Activated B cell treated with CpG ODN at 0.5 μM for 24 hours (primary cell): ENCODE measurements at places on chromosomes 1 and 21.
A peak's percentile ranks its signal among the peaks of the same experiment; 100 is the strongest.

DNA sequence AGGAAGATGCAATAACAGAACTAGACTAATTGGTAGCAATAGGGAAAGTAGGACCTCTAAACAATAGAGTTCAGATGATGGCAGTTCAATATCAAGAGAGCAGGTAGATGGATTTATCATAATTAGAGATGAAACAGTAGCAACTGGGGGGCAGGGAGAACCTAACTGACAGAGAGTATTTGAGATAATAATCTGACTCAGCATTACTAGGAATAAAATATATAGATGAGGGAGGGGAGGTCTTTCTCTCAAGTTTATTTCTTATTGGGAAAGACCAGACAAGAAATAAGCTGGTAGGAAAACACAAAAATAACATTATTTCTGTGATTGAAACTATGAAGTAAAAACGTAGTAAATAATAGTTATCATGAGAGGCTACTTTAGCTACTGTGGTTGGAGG is 1656.7 kb upstream of the B3GALT2 start:
- DNase-seq, result no peak
- no peak overlapping the region for H3K27ac ChIP-seq

DNA sequence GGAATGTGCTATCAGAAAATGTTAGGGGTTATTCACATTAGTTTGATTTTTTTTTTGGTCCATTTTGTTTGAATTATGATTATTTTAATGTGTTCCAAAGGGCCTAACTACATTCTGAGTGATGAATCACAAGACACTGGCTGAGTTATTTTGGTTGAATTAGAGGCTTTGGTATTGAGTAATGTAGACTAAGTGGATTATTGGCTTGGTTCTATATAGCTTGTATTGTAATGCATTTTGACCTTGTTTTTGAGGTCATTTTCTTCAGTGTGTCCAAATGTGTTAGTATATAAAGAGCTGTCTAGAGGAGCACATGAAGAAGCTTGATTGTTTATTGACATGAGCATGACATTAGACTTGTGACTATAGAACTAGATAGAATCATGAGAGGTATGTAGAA is 3.4 kb downstream of the ZNF326 start:
- H3K36me3 ChIP-seq, result peaks cover 25% of the 10 kb centered on the region
- peaks cover 42% of the 10 kb centered on the region for H3K4me1 ChIP-seq
- H3K27ac ChIP-seq, result no peak overlapping the region

GRCh38 chr1:240193679-240194078 is 102.0 kb downstream of the FMN2 start:
- DNase-seq, result no peak
- peaks cover 2% of the 10 kb centered on the region for H3K27me3 ChIP-seq
- H3K36me3 ChIP-seq, result no peaks in the 10 kb centered on the region
- no peak overlapping the region for H3K4me3 ChIP-seq

- H3K4me3 ChIP-seq, result no peak overlapping the region
- no peak overlapping the region for H3K27ac ChIP-seq
- no peaks in the 10 kb centered on the region for H3K4me1 ChIP-seq
- no peaks in the 10 kb centered on the region for H3K36me3 ChIP-seq
Measured at GRCh38 chr1:221522529-221522940, 219.4 kb downstream of the DUSP10 start.

DNA sequence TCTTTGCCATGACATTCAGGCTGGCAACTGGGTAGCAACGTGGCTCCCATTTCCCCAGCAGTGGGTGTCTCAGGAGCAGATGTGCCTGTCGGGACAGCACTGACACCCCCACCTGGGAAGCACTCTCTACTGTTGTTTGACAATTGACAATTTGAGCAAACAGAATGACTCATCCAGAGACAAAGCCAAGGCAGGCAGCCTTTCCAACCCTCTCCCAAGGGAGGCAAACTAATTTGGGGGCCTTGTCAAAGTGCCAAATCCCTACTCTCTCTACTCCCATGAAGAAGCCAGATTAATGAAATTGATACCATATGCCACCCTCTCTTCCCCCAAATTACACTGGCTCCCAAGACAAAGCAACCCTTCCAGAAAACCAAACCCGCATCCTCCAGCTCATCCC is 65.6 kb downstream of the GRIK3 start:
- H3K4me1 ChIP-seq, result no peaks in the 10 kb centered on the region
- no peak overlapping the region for H3K4me3 ChIP-seq
- no peak for DNase-seq

DNA sequence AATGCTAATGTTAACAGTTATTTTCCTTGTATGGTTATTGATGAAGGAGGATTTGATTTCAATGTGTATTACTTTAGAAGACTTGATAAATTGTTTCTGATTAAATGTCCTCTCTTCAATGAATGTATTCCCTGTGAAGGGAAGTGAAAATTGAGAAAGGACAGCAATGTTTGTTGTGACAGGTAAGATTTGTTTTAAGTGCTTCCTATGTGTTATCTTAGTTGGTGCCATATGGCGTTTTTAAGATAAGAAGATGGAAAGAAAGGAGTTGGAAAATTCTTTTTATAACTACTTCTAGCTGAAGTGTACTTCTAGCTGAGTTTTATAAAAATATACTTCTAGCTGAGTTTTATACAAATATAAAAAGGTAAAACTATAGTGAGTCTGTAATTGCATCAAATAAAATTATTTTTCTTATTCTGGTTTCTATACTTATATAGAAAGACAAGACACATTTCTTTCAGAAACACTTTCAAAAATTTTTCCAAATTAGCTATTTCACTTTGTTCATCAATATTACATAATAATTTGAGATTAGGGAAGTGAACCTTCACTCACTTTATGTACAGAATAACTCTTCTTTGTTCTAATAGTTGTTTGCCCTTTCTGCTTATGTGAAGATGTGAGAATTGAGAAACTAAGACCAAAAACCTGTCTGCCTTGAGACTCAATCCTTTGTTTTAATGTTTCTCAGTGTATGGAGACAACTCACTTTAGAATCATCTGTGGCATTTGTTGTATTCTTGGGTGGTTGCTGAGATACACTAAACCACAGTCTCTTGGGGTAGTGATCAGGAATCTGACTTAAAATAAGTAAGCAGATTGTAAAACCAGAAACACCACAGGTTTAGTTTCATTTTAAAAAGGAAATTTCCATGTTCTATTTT is 382.9 kb upstream of the B3GALT2 start:
- no peaks in the 10 kb centered on the region for H3K27me3 ChIP-seq
- no peak overlapping the region for H3K27ac ChIP-seq
- no peak for DNase-seq

GRCh38 chr1:62436466-62437272 is at the start of gene USP1:
USP1 (plus strand) TSS chr1:62437049; CDS start chr1:62439868, 2,819 bp downstream.
- H3K36me3 ChIP-seq, result peaks cover 25% of the 10 kb centered on the region
- peak; percentile 86 for DNase-seq
- H3K27me3 ChIP-seq, result no peaks in the 10 kb centered on the region
- peaks cover 57% of the 10 kb centered on the region for H3K4me1 ChIP-seq

GRCh38 chr21:33018707-33019465 is 6.8 kb upstream of the OLIG2 start:
- DNase-seq, result no peak
- H3K27me3 ChIP-seq, result peaks cover 73% of the 10 kb centered on the region
- peaks cover 14% of the 10 kb centered on the region for H3K4me1 ChIP-seq
- no peak overlapping the region for H3K4me3 ChIP-seq

- H3K27ac ChIP-seq, result no peak overlapping the region
- no peak for DNase-seq
- no peaks in the 10 kb centered on the region for H3K36me3 ChIP-seq
- H3K4me3 ChIP-seq, result no peak overlapping the region
Measured at GRCh38 chr1:232327269-232327668, 302.7 kb downstream of the SIPA1L2 start.

DNA sequence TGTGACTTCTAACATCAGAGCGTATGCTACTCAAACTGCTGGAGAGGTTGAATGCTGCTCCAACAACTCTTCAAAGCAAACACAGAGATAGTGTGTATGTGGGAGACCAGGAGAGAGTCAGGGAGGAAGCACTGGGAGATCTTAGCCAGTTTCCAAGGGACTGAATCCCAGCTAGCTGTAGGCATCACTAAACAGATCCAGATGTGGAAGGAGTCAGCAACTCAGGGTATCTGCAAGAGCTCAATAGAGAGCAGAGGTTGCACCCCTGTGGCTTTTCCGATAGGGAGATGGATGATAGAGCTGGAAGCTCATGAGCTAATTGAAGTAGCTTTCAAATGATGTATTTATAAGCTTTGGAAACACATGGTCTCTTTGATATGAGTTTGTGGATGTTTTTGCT is 168.9 kb upstream of the HOOK1 start:
- no peak for DNase-seq
- no peaks in the 10 kb centered on the region for H3K27me3 ChIP-seq
- no peaks in the 10 kb centered on the region for H3K4me1 ChIP-seq
- peaks cover under 1% of the 10 kb centered on the region for H3K36me3 ChIP-seq
- no peak overlapping the region for H3K4me3 ChIP-seq

DNA sequence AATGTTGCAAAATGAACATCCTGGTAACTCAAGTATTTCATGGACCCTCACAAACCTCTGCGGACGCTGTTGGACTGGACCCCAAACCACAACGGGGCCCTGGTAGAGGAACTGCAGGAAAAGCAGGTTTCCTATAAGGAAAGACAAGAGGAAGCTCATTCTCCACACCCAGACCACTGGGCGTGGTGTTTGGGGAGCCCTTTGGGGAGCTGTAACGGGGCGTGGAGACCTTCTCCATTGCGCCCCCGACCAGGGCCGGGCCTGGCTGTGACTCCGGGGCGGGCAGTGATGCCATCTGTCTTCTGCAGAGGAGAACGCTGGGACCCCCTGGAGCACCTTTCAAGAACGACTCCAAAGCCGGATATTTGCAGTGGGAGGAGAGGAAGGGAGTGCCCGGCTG is 30.0 kb upstream of the AGPAT3 start:
- H3K4me3 ChIP-seq, result no peak overlapping the region
- H3K27me3 ChIP-seq, result peaks cover 40% of the 10 kb centered on the region
- DNase-seq, result no peak
- no peaks in the 10 kb centered on the region for H3K4me1 ChIP-seq
- H3K36me3 ChIP-seq, result no peaks in the 10 kb centered on the region
- no peak overlapping the region for H3K27ac ChIP-seq

DNA sequence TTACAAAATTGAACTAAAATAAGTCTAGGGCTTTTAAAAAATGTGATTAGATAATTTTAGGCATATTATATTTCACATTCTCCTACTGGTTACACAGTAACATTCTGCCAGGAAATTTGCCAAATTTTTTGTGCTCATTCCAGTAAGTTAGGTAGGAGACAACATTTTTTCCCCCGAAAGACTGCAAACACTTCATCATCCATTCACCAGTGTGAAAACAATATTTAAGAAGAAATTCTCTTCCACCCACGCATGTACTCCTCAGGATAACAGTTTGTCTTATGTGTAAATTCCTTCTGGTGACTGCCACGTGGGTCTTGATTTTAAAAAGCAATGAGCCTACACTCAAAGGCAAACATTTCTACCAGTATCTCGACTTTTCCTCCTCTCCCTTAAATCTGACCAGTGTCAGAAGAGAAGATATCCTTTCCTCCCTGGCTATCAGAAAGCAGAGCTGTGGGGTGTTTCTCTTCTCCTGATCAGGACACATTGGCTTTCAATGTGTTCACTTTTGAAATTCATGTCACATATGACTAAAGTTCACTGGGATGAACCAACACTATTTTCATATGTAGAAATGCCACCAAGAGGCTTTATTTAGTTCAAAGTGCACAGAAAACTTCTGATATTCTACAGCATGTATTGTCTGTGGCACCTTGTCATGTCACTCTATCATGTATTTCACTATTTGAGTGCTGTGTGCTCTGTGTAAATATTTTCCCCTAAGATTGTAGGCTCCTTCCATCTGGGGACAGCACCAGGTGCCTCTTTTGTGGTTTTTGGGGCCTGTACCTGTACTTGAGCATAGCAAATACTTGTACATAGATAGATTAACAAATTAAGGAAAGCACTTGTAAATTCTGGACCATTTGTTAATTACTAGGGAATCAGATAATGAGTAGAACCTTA is 38.6 kb downstream of the LHX9 start:
- H3K4me1 ChIP-seq, result no peaks in the 10 kb centered on the region
- DNase-seq, result no peak
- H3K27ac ChIP-seq, result no peak overlapping the region
- H3K36me3 ChIP-seq, result no peaks in the 10 kb centered on the region
- H3K4me3 ChIP-seq, result no peak overlapping the region

GRCh38 chr1:163202833-163203451 is at the start of gene RGS5:
RGS5 (minus strand) TSS chr1:163202916; CDS start chr1:163202835, 81 bp downstream.
- no peaks in the 10 kb centered on the region for H3K4me1 ChIP-seq
- no peak within 1 kb of the TSS for H3K4me3 ChIP-seq
- no peaks in the 10 kb centered on the region for H3K27me3 ChIP-seq
- no peak within 1 kb of the TSS for H3K27ac ChIP-seq

- no peaks in the 10 kb centered on the region for H3K36me3 ChIP-seq
- DNase-seq, result no peak
- H3K27ac ChIP-seq, result no peak overlapping the region
Measured at GRCh38 chr1:238608144-238608543, 717.4 kb upstream of the ZP4 start.

- H3K36me3 ChIP-seq, result no peaks in the 10 kb centered on the region
- no peak for DNase-seq
- no peak overlapping the region for H3K4me3 ChIP-seq
- H3K27me3 ChIP-seq, result no peaks in the 10 kb centered on the region
- H3K27ac ChIP-seq, result no peak overlapping the region
Measured at GRCh38 chr1:213568929-213569815, 418.6 kb upstream of the PROX1 start.

DNA sequence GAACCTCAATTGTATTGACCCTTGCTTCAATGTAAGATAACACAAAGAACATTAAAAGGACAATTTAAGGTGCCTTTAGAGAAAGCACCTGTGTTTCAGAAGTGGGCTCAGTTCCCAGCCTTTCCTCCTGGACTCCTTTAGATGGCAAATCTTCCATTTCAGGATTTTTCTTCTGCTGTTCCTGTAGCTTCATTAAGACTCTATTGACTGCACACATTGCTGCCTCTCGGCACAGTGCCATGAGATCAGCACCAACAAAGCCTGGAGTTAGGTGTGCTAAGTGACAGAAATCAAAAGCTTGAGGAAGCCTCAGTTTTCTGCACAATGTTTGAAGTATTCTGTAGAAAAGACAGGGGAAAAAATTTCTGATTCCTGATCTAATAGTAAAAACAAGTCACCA is 40.6 kb downstream of the NVL start:
- H3K27me3 ChIP-seq, result no peaks in the 10 kb centered on the region
- H3K27ac ChIP-seq, result no peak overlapping the region
- no peak overlapping the region for H3K4me3 ChIP-seq
- no peak for DNase-seq

DNA sequence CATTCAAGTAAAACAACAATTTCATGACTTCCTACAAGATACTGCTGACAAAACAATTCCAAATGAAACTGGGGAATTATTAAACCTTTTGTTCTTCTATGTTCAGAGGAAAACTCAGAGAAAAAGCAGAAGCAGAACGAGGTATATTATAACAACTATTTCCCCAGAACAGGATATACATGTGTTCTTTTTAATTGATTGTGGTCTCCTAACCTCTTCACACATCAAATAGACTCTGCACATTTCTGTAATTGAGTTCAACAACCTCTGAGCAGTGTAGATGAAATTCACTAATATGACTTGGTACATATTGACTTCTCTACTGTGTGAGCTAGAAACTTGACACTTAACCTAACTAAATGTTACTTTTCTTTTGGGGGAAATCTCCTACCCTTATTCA is 584.2 kb downstream of the NEGR1 start:
- no peak overlapping the region for H3K4me3 ChIP-seq
- no peaks in the 10 kb centered on the region for H3K36me3 ChIP-seq
- DNase-seq, result no peak
- H3K4me1 ChIP-seq, result no peaks in the 10 kb centered on the region
- no peak overlapping the region for H3K27ac ChIP-seq
- no peaks in the 10 kb centered on the region for H3K27me3 ChIP-seq
